ENCODE measurements at places on chromosomes 6 and 20. TPM values are rescaled to one million over a fixed set of nuclear protein-coding genes. Genes with fewer than 3 reads are reported as not detected.

The SLC2A10 gene
- total RNA-seq: 66.1 TPM

The MDFI gene
- not detected for total RNA-seq

The IPCEF1 gene
- not detected for total RNA-seq

The GHRH gene
- not detected for total RNA-seq

The CFB gene
- 8.4 TPM for total RNA-seq

The SLC12A5 gene
- total RNA-seq: not detected

The TCF21 gene
- total RNA-seq: 10.6 TPM

The MATN4 gene
- total RNA-seq: 0.37 TPM

The HLA-G gene
- total RNA-seq: not detected

The PNISR gene
- 84.3 TPM for total RNA-seq

The CD109 gene
- total RNA-seq: 1.4 TPM

The CEP250 gene
- total RNA-seq: 3.9 TPM

The SYTL3 gene
- 9.7 TPM for total RNA-seq

The GGT7 gene
- total RNA-seq: 29.0 TPM

The EYS gene
- total RNA-seq: not detected

The PDRG1 gene
- 1.3 TPM for total RNA-seq

The CCM2L gene
- 0.45 TPM for total RNA-seq

The UNC93A gene
- 0.73 TPM for total RNA-seq

The AARS2 gene
- 8.0 TPM for total RNA-seq

The TMEM244 gene
- total RNA-seq: not detected

The ADAM33 gene
- 96.9 TPM for total RNA-seq

The CEP162 gene
- total RNA-seq: 15.8 TPM

The SYNJ2 gene
- total RNA-seq: 40.6 TPM

The CNR1 gene
- total RNA-seq: 4.0 TPM

The HUS1B gene
- 46.1 TPM for total RNA-seq

The SMIM26 gene
- total RNA-seq: 137 TPM

Data from stomach (tissue), 19 donors.